ENCODE measurements at places on chromosomes 11 and 22.
A peak's percentile ranks its signal among the peaks of the same experiment; 100 is the strongest.

GRCh38 chr11:119320776-119321524, 4.0 kb upstream of the MCAM start:
- DNase-seq: peak; percentile 87

- no peak for DNase-seq
These were observed 2.1 kb downstream of the SLC43A1 start for GRCh38 chr11:57513452-57513795.

- DNase-seq: peak; percentile 93
These were observed 603 bp upstream of the ZFTA start for GRCh38 chr11:63769042-63769713.

- DNase-seq: no peak
These were observed 366.4 kb downstream of the CASP12 start for GRCh38 chr11:104531894-104532293.

DNA sequence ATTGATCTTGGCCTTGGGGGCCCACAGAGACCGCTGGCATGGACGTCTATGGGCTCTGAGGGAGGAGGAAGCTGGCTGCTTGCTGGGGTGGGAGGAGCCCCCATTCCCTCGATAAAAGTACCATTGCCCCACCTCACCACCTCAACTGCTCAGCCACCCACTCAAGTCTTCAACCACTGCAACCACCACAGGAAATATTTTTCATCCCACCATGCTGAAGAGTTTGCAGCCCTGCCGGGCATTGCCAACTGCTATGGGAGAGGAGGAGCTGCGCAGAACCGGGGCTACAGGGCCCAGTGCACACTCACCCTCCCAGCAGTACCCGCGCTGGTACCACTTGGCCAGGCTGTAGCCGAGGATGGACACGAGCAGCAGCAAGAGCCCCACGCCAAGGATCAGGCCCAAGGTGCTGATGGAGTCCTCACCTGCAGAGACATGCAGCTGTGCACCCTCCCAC, 29.2 kb downstream of the IL10RA start:
- no peak for DNase-seq

- no peak for DNase-seq
These were observed 15.9 kb downstream of the TSPAN18 start for GRCh38 chr11:44742508-44743246.

- peak; percentile 72 for DNase-seq
These were observed 4.4 kb upstream of the WEE1 start for GRCh38 chr11:9568854-9569587.

DNA sequence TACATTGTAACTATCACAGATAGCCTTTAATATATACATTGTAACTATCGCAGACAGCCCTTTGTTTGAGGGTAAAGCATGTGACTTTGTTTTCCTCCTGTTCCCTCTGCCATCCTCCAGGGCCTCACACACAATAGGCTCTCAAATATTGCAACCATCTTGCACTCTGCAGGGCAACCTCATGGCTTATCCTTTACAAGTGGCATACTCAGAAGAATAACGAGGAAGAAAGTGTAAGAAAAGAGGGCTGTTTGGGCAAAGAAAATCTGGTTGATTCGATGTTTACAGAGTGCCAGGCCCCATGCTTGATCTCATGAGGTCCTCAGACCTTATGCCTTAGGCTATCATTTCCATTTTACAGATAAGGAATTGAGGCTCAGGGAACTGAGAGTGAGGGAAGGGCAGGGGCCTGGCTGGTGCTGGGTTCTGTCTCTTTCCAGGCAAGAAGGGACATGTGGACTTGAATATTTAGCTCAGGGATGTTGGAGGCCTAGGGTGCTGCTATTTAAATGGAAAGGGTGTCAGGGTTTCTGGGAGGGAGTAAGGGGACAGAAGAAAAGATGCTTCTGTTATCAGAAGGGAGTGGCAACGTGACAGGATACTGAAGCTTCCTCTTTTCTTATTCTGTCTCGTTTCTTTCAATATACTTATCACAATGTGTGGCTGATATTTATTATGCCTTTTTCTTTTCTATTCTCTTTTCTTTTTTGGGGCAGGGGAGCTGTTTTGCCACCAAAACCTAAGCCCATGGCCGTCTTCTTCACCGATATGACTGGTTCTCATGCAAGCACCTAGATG, 1.1 kb upstream of the SAMM50 start:
- no peak for DNase-seq

GRCh38 chr11:2400069-2400761, at the start of gene TSSC4:
TSS of gene TSSC4 (plus strand) at chr11:2400750. CDS start at chr11:2402634, 1,884 bp downstream.
- peak; percentile 100 for DNase-seq

- DNase-seq: no peak
These were observed 225.0 kb upstream of the TBCEL start for GRCh38 chr11:120798854-120799253.

DNA sequence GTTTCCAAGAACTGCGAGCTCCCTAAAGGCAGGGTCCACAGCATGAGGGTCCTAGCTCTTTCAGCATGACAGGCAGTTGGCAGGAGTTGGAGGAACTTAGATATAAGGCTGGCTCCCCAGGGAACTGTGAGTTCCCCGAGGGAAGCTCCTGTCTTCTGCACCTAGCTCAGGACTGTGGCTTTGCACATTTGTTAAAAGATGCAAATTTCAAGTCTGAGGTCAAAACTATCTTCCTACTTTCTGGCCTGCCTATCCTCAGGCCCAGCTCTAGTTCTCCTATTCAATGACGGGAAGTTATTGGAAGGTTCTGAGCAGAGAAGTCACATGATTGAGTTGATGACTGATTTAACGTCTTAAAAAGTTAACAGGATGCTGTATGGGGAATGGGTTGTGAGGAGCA, 11.7 kb upstream of the UCP3 start:
- no peak for DNase-seq

DNA sequence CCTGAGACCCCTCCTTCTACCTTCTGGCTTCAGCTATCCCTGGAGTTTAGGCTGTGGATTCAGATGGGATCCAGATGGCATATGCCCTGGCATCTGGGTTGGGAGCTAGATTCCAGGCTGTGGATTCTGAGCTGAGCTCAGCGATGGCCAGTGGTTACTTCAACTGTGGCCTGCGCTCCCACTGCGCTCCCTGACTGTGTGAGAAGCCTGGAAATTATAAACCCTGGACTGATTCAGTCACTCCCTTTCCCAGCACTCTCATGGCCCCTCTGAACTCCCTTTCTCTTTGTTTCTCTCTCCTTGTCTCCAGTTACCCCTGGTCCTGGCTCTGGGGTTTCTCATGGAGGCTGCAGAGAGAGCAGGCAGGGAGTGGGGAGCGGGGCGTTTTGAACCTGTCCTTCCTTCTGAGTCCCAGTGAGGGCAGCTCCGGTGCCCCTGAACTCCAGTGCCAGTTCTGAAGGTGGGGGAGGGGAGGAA, 4.8 kb downstream of the ARHGEF17 start:
- DNase-seq: peak; percentile 65

DNA sequence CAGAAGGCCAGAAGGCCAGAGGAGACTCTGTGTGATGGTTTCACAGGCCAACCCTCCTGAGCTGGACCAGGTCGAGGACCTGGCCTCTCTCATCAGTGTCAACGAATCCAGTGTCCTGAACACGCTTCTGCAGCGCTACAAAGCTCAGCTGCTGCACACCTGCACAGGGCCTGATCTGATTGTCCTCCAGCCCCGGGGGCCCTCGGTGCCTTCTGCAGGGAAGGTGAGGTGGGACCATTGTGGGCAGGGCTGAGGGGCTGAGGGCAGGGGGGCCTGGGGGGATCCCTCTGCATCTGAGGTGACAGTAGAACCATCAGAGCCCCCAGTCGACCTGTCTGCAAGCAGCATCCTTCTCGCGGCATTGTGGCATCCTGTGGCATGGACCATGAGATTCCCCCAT, 30.3 kb downstream of the MYO18B start:
- DNase-seq: no peak

DNA sequence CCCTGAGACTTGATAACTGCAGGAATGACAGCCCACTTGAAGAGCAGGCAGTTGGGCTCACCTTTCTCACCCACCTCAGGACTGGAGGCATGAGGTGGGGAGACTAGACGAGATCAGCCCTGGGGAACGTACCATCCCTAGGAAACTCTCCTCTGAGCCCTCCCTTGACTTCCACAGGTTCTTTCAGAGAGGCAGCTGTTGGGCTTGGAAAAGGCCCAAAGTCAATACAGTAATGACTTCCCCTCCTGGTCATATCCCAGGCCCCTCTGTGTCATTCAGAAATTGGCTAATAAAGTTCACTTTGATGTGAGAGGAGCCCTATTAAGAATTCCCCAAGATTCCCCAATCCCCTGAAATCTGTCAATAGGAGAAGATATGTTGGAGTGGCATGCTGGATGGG, 5.8 kb upstream of the NECTIN1 start:
- no peak for DNase-seq

GRCh38 chr11:133399294-133399693, 133.0 kb downstream of the OPCML start:
- no peak for DNase-seq

- DNase-seq: no peak
These were observed 96.2 kb downstream of the TSPAN18 start for GRCh38 chr11:44823006-44823405.

- no peak for DNase-seq
These were observed 31.0 kb upstream of the ACCSL start for GRCh38 chr11:44016546-44017442.

DNA sequence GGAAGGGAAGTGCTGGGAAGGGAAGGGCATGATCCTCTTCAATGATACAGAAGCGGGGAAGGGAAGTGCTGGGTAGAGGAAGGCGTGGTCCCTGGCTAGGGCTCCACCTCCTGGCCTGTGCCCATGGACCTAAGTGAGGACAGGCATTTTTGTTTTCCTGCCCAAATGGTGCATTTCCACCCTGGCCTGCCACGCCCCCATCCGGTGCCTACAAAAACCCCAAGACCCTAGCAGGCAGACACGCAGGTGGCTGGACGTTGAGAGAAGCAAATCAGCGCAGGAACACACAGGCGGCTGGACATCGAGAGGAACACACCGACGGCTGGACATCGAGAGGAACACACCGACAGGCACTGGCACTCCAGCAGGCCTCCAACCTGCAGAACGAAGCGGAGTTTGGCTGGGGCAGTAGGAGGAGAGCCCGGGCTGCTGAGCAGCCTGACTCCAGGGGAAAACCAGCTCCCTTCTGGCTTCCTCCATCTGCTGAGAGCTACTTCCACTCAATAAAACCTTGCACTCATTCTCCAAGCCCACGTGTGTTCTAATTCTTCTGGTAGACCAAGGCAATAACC, 628.3 kb downstream of the BUD13 start:
- DNase-seq: no peak

- no peak for DNase-seq
These were observed 31.4 kb downstream of the RSPH14 start for GRCh38 chr22:23110190-23110921.

DNA sequence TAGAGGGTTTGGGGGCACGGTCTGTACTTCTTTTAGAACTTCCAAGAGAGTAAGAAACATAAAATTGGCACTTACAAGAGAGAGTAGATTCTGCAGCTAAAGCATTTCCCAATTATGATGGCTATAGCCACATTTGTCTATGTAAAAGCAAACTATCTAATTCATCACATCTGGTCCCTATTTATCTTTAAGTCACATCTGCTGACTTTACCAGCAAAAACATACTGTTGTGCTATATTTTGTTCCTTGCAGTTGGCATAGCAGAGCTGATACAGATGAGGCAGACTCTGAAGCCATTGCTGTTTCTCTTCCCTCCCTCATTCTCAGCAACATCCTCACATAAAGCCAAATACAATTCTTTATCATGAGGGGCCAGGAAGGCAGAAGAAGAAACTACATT, 1533.5 kb upstream of the RAG2 start:
- no peak for DNase-seq

GRCh38 chr22:29078869-29079207, 6.0 kb downstream of the KREMEN1 start:
- no peak for DNase-seq

DNA sequence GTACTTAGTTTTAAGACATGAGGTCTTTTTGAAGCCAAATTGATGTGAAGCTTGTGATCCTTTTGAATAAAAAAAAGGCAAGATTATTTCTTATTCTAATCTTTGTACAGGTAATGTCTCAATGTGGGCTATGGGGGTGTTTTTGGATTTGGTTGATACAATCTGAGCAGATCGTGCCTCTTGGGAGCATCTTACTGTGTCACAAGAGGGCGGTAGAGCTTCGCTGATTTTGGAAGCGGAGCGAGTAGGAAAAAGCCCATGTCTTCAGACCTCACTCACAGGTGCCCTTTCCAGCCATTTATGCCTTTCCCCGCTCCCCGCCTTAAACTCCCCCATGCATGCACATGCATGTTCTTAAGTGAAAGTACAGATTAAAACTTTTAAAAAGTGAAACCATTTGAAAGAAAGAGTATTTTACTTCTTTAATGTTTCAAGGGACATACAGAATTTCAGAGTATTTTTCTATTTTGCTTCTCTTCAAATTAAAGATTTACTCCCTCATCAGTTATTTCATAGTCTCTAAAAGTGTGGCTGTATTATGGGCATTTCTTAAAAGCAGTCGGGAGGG, 18.8 kb downstream of the DDX25 start:
- peak; percentile 82 for DNase-seq

DNA sequence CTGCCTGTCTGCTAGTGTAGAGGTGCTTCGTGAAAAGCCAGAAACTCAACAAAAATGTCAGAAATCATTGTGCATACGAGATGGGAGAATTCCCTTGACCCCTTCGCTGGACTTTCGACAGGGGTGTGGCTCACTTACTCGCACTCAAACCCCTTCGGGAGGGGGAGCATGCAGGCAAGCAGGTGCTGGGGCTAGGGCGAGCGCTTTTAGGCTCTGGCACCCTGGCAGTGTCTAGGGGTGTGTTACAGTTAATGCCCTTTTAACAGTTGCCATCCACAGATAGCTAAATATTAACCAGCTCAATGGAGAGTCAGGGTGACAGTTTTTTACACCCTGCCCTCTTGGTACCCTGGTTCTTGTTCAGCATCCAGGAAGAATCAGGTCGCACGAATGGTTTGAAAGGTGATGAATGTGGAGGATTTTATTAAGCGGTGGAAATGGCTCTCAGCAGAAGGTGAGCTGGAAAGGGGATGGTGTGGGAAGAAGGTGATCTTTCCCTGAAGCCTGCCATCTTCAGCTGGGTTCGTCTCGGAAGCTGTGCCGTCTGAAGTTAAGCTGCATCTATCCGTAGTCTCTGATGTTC, 59.6 kb upstream of the SHANK2 start:
- no peak for DNase-seq

- no peak for DNase-seq
These were observed 176.7 kb downstream of the SWAP70 start for GRCh38 chr11:9840460-9841004.

- no peak for DNase-seq
These were observed 110.1 kb downstream of the CCDC81 start for GRCh38 chr11:86484795-86485166.

DNA sequence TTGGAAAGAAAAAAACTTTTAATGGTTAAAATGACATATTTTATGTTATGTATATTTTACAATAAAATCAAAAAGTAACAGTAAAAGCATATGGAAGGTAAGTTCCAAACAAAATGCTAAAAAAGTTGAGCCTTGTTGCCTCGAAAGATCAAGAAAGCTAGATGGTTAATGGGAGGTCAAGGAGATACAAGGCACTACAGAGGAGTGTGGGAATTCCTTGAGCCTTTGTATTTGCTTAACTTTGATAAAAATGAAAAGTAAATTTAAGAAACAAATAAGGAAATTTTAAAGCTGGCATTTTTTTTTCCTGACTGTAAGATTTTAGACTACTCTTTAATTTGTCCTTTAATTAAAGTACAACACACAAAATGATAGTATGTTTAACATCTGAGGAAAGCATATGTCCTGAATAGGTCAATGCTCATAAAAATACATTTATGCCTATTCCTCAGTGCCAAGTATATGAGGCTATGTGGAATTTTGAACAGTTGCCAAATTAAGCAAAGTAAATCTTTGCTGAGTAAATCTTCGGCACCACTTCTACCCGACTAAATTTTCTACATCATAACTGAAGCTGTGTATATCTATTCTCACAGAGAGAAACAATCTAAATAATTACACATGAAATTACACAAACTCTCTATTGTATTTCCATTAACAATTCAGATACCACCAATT, 108.8 kb downstream of the TTC28 start:
- DNase-seq: no peak

- DNase-seq: peak; percentile 95
These were observed 14.4 kb downstream of the PPM1F start for GRCh38 chr22:21938071-21938822.

All from GM03348 (cell line).